ENCODE measurements at places on chromosomes 7 and 10.

- no peak for DNase-seq
Measured at GRCh38 chr10:123912871-123913270, 21.3 kb upstream of the CPXM2 start.

DNA sequence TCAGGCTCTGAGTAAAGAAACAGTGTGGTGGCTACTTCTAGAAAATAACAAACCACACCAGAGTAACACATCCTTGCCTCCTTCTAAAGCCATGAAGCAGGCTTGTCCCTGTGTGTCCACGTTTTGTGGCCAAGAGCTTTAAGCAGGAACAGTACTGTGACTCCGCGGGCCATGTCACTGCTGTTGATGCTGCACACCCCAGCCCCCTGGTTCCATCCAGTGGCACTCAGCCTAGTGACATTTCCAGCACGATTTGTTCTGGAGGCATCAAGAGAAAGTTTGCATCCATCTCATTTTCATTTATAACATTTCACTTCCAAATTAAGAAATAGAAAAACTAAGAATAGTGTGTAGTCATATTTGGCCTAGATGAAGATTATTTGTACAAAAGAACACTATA lies 211.3 kb downstream of the PAXIP1 start:
- DNase-seq = no peak

- no peak for DNase-seq
Measured at GRCh38 chr7:39507866-39508551, 58.2 kb upstream of the YAE1 start.

- DNase-seq = no peak
Measured at GRCh38 chr10:5532618-5533097, 7.9 kb downstream of the CALML3 start.

DNA sequence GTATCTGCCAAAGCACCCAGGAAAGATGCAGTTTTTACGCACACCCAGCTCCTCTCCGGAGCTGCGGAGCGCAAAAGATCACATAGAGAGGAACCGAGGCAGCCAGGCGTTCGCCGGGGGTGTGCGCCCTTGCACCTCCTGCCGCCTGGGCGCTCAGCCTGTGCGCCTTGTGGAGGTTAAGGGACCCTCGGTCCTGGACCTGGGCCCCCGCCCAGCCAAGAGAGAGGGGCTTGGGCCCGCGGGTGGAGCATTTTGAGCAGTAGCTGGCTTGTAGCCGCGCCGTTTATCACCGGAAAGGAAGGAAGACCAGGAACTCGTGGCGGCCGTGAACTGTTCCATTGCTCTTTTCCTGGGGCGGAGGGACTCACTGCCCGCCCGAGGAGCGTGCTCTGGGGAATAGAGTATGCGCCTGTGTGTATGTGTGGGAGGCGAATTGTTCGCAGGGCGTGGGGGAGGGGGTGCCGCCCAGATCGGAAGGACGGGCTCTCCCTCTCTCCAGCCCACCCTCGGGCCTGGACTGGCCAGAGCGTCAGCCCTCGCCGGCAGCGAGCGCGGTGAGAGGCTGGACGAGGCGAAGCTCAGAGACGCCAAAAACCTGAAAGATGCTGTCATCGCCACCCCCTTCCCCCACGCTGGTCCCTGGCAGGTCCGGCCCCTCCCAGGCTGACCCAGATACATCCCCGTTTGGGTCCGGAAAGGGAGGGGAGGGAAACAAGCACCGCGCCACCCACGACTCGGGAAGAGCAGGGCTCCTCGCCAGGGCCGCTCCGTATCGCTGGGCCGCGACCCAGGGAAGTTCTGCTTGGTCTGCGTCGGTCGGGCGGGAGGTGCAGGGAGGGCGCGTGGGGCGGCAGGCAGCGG lies 1.2 kb upstream of the WNT2 start:
- no peak for DNase-seq

All from NCI-H774 (cell line).